ENCODE measurements at places on chromosomes 5 and 9.

DNA sequence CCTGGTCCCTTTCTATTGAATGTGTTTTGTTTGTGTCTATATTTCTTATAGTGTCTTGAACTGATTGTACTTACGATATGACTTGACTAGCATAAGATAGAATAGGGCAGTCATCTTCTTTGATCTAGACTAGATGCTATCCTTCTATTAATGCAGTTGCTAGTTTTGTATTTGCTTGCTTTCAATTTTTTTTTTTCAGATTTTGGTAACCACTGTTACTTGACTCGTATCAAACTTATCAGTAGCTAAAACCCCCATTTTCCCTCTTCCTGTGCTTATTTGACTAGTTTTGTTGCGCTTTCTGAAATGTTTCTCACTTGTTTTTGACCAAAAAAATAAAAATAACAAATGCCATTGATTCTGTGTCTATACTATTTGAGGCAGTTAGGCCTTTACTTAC lies 69.0 kb upstream of the CDKN2B start:
- DNase-seq: no peak

GRCh38 chr9:95588724-95589588 lies 72.2 kb upstream of the PTCH1 start:
- DNase-seq: no peak

- DNase-seq: no peak
Measured at GRCh38 chr5:148416921-148417320, 33.2 kb downstream of the FBXO38 start.

- DNase-seq: no peak
Measured at GRCh38 chr9:72599874-72600534, 78.6 kb downstream of the TMC1 start.

DNA sequence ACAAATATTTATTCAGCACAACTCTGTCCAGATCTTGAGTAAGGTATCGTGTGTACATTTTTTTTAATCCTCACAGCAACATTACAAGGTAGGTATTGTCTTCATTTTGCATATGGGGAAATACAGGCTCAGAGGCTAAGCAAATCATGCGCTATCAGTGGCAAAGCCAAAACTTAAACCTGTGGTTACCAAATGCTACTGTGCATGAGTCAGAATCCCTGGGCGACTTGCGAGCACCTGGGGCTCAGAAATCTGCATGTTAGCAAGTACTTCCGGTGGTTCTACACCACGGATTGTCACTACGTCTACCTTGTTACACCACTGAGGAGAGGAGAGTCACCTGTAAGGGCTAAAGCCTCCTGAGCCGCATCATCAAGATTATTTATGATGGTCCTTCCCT lies 21.3 kb downstream of the C5orf58 start:
- no peak for DNase-seq

DNA sequence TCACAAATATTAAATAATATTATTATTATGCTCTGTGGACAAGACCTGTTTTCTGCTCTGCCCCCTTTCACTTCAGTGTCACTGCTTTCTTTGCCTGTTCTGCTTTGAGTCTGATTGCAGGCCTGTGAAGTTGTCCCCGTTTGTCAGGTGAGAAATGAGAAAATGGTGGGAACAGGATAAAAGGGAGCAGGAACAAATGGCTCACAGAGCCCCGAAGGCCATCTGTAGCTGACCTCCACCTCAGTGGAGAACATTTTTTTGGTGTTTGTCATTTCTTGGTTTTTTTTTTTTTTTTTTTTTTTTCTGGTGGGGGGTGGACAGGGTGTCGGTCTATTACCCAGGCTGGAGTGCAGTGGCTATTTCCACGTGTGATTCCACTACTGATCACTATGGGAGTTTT lies 13.2 kb upstream of the S100Z start:
- DNase-seq: no peak

GRCh38 chr9:88975966-88976889 lies 15.0 kb upstream of the S1PR3 start:
- no peak for DNase-seq

GRCh38 chr5:146751781-146752401 lies 126.7 kb downstream of the PPP2R2B start:
- peak; percentile 6 for DNase-seq

DNA sequence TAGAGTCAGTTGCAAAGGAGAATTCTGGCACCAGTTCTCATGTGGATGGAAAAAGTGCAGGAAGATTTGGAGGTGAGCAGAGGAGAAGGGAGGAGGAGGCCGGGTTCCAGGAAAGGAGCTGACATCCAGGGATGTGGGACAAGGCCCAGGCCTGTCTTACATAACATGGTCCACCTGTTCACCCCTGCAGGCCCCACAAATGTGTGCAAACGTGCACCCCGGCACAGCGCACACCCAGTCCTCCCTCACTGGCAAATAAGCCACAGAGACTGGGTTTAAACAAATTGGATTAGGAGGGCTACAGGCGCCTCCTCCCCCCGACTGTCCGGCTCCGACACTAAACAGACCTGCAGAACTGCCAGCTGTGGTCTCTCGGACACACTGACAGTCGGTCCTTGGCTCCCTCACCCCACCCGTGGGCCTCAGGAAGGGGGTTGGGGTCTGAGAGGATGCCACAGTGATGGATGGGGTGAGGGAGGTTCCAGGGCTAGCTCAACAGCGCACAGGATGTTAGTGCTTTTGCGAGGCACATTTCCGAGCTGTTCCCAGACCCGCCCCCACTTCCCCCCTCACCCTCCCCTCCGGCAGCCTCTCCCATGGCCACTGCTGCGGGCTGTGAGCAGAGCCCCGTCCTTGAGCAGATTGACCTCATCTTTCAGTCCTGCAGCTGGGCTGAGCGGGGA lies 43.4 kb upstream of the IL17B start:
- DNase-seq: peak; percentile 42

- no peak for DNase-seq
Measured at GRCh38 chr9:84850830-84851392, 181.4 kb downstream of the NTRK2 start.

GRCh38 chr5:19975795-19976194 lies 12.2 kb downstream of the CDH18 start:
- DNase-seq: no peak

DNA sequence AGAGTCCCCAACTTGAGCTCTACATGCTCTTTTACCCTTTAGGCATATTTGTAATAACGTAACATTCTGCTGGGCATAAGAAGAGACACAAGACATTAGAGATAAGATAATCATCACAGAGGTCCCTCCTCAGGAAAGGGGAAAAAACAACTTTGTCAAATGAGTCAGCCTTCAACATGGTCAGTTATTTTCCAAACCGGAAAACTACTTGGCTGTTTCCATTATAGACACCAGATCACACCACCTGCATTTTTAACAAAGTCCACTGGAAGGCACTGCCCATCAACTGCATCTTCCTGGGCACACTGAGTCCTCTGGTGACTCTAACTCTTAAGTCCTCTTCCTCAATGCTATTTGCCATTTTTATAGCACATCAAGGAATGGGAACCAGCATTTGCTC lies 221.8 kb downstream of the FAM114A2 start:
- no peak for DNase-seq

- no peak for DNase-seq
Measured at GRCh38 chr5:95068289-95068910, 216.5 kb downstream of the MCTP1 start.

DNA sequence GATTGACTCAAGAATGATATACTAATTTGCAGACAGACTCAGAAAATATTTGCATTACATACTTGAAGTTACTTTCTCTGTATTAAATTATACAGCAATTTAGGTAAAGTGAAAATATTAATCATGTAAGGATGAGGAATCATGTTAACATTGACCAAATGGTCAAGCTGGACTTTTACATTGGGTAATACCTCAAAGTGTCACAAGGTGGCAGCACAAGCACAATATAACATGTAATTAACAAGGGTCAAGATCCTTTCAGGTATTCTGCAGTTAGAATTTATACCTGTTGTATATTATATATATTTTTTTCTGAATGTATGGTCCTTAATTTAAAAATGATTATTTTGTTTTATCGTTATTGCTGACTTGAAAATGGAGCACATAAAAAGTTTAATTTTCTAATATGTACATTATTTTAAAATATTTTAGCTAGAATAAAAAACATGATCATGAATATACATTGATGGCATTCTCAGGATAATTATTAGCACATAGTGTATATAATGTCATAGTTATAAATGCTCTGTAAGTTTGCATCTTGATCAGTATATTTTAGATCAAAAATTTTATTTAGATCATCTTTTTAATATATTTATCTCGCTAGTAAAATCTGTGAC lies 8.6 kb downstream of the HAPLN1 start:
- peak; percentile 10 for DNase-seq

DNA sequence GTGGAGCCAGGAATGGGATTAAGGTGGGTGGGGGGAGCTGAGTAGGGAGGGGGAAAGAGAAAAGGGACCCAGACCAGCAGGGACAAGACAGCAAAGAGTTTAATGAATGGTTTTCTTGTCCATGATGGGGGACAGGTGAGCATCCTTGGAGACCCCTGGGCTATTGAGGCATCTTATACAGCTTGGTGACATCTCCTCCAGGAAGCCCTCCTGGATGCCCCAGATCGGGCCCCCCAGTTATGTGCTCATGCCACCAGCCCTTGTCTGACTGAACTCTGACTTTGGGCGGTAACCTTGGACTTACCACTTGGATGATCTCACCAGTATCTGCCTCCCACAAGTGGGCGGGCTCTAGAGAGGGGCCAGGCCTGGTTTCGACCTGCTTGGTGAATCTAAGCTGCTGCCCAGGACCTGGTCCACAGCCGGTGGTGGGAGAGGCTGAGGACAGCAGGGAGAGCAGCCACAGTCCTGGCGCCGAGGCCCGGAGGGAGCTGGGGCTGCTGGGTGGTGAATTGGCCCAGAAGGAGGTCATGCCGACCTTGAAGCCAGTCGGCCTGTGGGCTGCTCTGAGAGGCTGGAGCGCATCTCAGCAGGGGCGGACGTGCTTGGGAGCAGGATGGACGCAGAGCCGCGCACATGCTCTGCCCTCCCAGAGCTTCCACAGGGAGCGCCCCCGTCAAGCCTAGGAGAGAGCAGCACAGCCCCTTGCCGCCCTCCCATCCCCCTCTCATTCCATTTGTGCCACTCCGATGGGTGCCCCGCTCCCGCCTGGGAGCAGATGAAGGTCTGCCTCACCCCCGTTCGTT lies 36.2 kb downstream of the UNC5A start:
- no peak for DNase-seq

DNA sequence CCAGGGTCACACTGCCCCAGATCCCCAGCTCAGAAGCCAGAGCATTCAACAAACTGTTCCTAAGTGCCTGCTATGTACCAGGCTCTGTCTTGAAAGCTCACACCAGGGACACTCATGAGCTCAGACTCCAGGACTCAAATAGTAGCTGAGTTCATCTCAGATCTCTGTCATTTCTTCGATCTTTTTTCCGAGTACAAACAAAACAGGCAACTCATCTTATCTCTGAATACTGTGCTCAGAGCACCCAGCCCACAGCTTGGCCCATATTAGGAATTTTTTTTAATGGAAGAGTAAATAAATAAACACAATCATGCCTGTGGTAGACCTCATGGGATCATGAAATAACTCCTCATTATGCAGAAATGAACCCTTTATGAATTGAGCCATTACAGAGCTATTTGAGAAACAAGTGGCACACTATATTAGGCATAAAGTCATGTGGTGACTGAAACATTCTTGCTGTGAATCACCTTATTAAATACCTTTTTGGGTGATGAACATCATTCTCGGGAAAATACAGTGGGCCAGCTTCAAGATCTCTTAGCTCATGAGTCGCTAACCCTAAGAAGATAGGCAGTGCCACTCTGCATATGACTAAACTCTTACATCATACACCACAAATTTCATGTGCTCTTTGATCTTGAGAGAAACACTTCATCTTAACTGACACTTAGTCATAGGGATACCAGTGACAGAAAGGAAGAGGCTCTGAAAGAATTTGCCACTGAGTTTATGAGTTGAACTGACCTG lies 9.9 kb downstream of the SH3RF2 start:
- DNase-seq: no peak

GRCh38 chr9:131181091-131181681 lies 55.8 kb downstream of the NUP214 start:
- DNase-seq: peak; percentile 14

DNA sequence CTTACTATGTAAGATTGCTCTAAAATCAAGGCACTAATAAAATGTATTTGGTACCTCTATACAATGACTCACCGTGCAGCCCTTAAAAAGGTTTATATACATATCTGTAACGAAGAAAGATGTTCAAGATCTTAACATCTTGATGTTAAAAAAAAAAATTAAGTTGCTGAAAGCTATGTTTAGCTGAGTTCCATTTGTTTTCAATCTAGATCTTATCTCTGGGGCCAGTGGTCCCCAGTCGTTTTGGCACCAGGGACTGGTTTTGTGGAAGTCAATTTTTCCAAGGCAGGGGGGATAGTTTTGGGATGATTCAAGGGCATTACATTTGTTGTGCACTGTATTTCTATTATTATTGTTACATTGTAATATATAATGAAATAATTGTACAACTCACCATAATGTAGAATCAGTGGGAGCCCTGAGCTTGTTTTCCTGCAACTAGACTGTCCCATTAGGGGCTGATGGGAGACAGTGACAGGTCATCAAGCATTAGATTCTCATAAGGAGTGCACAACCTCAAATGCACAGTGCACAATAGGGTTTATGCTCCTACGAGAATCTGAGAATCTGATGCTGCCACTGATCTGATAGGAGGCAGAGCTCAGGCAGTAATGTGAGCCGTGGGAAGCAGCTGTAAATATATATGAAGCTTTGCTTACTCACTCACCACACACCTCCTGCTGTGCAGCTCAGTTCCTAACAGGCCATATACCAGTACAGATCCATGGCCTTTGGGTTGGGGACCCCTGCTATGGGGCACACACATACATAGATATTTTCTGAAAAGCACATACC lies 27.6 kb upstream of the TSLP start:
- no peak for DNase-seq

- DNase-seq: no peak
Measured at GRCh38 chr9:24841993-24842392, 296.3 kb upstream of the IZUMO3 start.

- DNase-seq: no peak
Measured at GRCh38 chr5:176778921-176779465, 31.4 kb upstream of the UNC5A start.

- no peak for DNase-seq
Measured at GRCh38 chr9:17928228-17928627, 349.4 kb downstream of the SH3GL2 start.

DNA sequence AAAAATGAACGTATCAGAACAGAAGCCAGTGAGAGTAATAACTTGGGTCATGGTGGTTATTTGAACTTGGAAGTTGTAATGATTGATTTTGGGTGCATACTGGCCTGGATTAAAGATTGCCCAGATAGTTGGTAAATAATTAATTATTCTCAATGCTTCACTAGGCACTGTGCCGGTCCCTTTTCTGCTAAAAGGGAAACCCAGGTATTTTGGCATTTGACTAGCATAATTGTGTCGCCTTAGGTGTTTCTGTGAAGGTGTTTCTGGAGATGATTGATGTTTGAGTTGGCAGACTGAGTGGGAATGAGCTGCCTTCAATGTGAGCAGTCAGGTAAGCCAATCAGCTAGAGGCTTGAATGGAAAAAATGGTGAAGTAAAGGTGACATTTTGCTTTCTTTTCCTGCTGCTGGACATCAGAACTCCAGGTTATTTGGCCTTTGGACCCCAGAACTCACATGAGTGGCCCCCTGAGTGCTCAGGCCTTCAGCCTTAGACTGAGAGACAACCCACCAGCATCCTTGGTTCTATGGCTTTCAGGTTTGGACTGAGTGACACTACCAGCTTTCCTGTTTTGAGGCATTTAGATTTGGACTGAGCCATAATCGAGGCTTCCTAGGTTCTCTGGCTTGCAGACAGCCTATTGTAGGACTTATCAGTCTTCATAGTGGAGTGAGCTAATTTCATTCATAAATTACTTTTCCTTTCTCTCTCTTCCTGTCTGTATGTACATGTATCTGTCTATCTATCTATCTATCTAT lies 120.7 kb upstream of the PAPPA start:
- no peak for DNase-seq

Data from hematopoietic multipotent progenitor cell (in vitro differentiated cells).